ENCODE measurements at places on chromosomes 12 and 14. TPM values are rescaled to one million over a fixed set of nuclear protein-coding genes. Genes with fewer than 3 reads are reported as not detected.

RNASE7 gene
- total RNA-seq = not detected

FRMD6 gene
- 258 TPM for total RNA-seq

FERMT2 gene
- 143 TPM for total RNA-seq

PCNX4 gene
- 143 TPM for total RNA-seq

TGFB3 gene
- total RNA-seq = 5.1 TPM

KRT7 gene
- total RNA-seq = 2.1 TPM

ANO4 gene
- total RNA-seq = 2.0 TPM

ANKRD33 gene
- total RNA-seq = not detected

PTCSC3 gene
- total RNA-seq = not detected

KITLG gene
- total RNA-seq = 43.1 TPM

SLC24A4 gene
- total RNA-seq = not detected

BDKRB1 gene
- 57.4 TPM for total RNA-seq

TAS2R31 gene
- 10.9 TPM for total RNA-seq

KIF26A gene
- 0.30 TPM for total RNA-seq

KRT3 gene
- total RNA-seq = not detected

TAS2R7 gene
- total RNA-seq = not detected

RNFT2 gene
- total RNA-seq = 2.7 TPM

BORCS5 gene
- 11.9 TPM for total RNA-seq

MYO1H gene
- not detected for total RNA-seq

IL23A gene
- total RNA-seq = not detected

TMEM30B gene
- not detected for total RNA-seq

RIMBP2 gene
- not detected for total RNA-seq

REM2 gene
- total RNA-seq = 0.14 TPM

DTX1 gene
- not detected for total RNA-seq

TPPP2 gene
- not detected for total RNA-seq

All from smooth muscle cell of the umbilical artery (primary cell).